Progenitor cell of endocrine pancreas (in vitro differentiated cells): ENCODE measurements at places on chromosomes 12 and 14. TPM values are rescaled to one million over a fixed set of nuclear protein-coding genes. Genes with fewer than 3 reads are reported as not detected.
A peak's percentile ranks its signal among the peaks of the same experiment; 100 is the strongest.

Gene SPIC
- not detected in 2 replicates for total RNA-seq

Gene GNG2
- 8.8 and 9.3 TPM in 2 replicates for total RNA-seq

Gene TEAD4
- 19.7 and 24.5 TPM in 2 replicates for total RNA-seq

Gene HVCN1
- 4.2 and 5.0 TPM in 2 replicates for total RNA-seq

Gene VRTN
- 1.2 and 1.5 TPM in 2 replicates for total RNA-seq

Gene LRRC10
- not detected in 2 replicates for total RNA-seq

Gene ARID4A
- 31.5 and 35.1 TPM in 2 replicates for total RNA-seq

Gene TMCC3
- total RNA-seq: 15.9 and 18.7 TPM in 2 replicates

Gene BEGAIN
- 0.58 and 0.65 TPM in 2 replicates for total RNA-seq

Gene ADCY6
- total RNA-seq: 120 and 128 TPM in 2 replicates

Gene SPRING1
- 63.2 and 64.4 TPM in 2 replicates for total RNA-seq

DNA sequence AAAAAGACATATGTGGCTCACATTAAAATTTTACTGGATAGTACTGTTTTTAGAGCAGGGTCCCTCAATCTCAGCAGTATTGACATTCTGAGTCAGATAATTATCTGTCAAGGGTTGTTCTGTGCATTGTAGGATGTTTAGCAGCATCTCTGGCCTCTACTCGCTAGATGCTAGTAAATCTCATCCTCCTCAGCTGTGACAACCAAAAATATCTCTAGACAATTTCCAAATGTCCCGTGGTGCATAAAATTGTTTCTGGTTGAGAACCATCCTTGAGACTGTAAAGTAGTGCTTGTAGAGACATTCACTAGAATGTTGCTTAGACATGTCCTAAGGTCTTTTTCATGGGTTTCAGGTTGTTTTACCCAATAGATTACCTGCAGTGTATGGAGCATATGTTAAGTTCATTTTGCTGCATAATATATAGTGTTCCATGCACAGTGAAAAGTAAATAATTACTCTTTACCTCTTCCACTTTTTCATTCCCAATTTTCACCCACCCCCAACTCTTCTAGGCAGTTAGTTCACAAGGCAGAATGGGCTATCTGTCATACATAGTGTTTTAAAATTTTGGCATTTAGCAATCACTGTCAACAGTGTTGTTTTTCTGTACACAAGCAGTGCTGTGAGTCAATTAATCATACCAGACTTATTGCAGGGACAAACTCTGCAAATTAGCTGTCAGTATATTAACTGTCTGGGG, 200.2 kb upstream of the SLC38A2 start:
- no peak for DNase-seq
- H3K27ac ChIP-seq: no peak overlapping the region
- peaks cover 5% of the 10 kb centered on the region for H3K4me1 ChIP-seq
- no peak overlapping the region for H3K4me3 ChIP-seq

GRCh38 chr12:54431911-54432814, 13.1 kb upstream of the ITGA5 start:
- peaks cover 24% of the 10 kb centered on the region for H3K27me3 ChIP-seq
- H3K4me3 ChIP-seq: no peak overlapping the region
- H3K4me1 ChIP-seq: peaks cover 21% of the 10 kb centered on the region
- H3K36me3 ChIP-seq: no peaks in the 10 kb centered on the region
- DNase-seq: no peak

DNA sequence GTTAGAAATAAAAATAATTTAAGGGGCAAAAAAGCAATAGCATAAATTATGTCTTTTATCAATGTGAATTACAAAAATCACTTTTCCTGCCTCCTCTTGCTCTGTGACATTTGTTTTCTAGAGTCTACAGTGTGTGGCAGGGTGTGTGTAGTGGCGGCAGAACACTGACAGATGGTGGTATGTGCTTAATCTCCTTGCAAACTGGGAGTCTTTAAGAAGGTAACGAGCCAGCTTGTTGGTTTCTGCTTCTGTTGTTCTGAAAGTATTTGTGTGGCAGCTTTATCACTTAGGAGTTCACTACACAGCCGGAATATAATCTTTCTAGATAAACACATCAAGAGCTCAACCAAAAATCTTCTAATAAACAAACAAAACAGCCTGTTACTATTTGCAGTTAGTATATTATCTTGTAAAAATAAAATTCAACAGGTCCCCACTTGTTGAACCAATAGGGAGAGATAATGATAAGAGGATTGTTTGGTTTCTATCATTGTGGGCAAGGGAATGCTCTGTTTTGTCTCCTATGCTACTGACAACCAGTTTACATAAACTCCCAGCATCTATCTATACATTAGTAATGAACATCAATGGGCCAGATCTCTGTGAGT, 13.0 kb downstream of the CDKL1 start:
- H3K27ac ChIP-seq: peak overlapping the region; percentile 35
- H3K4me3 ChIP-seq: no peak overlapping the region
- DNase-seq: no peak

- H3K4me3 ChIP-seq: no peak overlapping the region
- H3K27me3 ChIP-seq: no peaks in the 10 kb centered on the region
- no peaks in the 10 kb centered on the region for H3K4me1 ChIP-seq
- no peaks in the 10 kb centered on the region for H3K36me3 ChIP-seq
- no peak for DNase-seq
Measured at GRCh38 chr12:87491089-87491488, 538.1 kb downstream of the C12orf50 start.

- H3K27ac ChIP-seq: no peak overlapping the region
- H3K4me3 ChIP-seq: no peak overlapping the region
- no peaks in the 10 kb centered on the region for H3K4me1 ChIP-seq
- H3K27me3 ChIP-seq: no peaks in the 10 kb centered on the region
Measured at GRCh38 chr14:59600211-59600945, 23.8 kb upstream of the CCDC175 start.

DNA sequence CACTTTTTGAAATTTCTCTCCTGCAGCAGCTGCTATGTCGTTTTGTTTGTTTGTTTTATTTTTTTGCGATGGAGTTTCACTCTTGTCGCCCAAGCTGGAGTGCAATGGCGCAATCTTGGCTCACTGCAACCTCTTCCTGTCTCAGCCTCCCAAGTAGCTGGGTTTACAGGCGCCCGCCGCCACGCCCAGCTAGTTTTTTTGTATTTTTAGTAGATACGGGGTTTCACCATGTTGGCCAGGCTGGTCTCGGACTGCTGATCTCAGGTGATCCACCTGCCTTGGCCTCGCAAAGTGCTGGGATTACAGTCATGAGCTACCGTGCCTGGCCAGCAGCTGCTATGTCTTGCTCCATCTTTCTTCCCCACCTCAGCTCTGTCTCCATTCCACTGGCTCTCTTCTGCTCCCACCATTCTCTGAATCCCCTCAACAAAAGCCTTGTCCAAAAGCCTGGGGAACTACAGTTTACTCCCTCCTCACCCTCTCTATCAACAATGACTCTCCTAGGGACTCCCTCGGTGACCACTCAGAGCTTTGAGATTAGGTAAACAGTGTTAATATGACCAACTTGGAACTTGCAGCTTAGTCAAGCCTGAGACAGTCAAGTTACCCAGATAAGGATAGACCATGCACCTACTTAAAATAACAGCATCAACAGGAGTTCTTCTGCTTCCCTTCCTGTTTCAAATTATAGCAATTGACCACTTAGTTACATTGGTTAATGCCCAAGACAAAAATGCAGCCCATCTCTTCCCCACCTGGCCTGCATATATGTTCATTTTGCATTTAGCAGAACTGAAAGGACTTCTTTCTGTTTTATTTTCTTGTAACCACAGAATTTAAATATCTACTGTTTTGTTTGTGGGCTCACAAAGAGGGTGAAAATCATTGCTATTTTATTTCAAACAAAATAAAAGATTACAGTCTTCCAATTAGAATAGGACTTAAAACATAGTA, 189.0 kb upstream of the AMIGO2 start:
- H3K36me3 ChIP-seq: peaks cover 2% of the 10 kb centered on the region
- no peak for DNase-seq

GRCh38 chr12:20578142-20578541, 117.0 kb upstream of the SLCO1C1 start:
- H3K4me1 ChIP-seq: peaks cover 4% of the 10 kb centered on the region
- peak overlapping the region; percentile 4 for H3K27ac ChIP-seq
- H3K27me3 ChIP-seq: no peaks in the 10 kb centered on the region
- DNase-seq: no peak
- H3K36me3 ChIP-seq: peaks cover 9% of the 10 kb centered on the region

- no peak overlapping the region for H3K27ac ChIP-seq
- no peaks in the 10 kb centered on the region for H3K4me1 ChIP-seq
- DNase-seq: no peak
- H3K4me3 ChIP-seq: no peak overlapping the region
Measured at GRCh38 chr14:98296895-98297294, 975.1 kb downstream of the BCL11B start.

DNA sequence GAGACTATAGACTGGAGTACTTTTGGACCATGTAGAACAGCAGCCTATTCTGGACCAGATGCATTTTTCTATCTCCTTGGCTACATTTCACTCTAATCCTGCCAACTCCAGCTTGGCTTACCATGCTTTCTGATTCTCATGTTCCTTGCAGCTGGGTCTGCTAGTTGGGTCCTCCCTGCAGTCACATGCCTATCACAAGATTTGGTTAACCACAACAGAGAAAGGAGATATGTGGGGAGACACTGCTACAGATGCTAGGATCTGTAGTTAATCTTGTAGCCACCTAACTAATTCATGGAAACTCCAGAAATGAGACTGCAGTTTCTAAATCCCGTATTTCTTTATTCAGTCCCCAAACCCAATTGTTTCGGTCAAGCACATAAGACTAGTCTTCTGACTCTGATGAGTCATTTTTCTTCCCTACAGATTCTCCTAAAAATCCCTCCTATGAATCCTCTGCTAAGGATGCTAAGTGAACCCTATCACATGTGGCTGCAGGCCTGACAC, 410.6 kb downstream of the DAD1 start:
- peaks cover 19% of the 10 kb centered on the region for H3K4me1 ChIP-seq
- H3K36me3 ChIP-seq: no peaks in the 10 kb centered on the region
- no peaks in the 10 kb centered on the region for H3K27me3 ChIP-seq
- DNase-seq: no peak

- peak overlapping the region; percentile 62 for H3K27ac ChIP-seq
- no peak for DNase-seq
- H3K4me3 ChIP-seq: no peak overlapping the region
- H3K27me3 ChIP-seq: no peaks in the 10 kb centered on the region
- H3K36me3 ChIP-seq: peaks cover 20% of the 10 kb centered on the region
- no peaks in the 10 kb centered on the region for H3K4me1 ChIP-seq
Measured at GRCh38 chr12:71648537-71648936, 15.1 kb downstream of the ZFC3H1 start.

- no peak for DNase-seq
- H3K4me1 ChIP-seq: no peaks in the 10 kb centered on the region
- H3K36me3 ChIP-seq: no peaks in the 10 kb centered on the region
- no peak overlapping the region for H3K4me3 ChIP-seq
- no peak overlapping the region for H3K27ac ChIP-seq
Measured at GRCh38 chr14:38559711-38560110, 303.8 kb upstream of the CLEC14A start.

GRCh38 chr12:96495841-96496545, 6.6 kb downstream of the CFAP54 start:
- no peaks in the 10 kb centered on the region for H3K36me3 ChIP-seq
- no peak overlapping the region for H3K27ac ChIP-seq
- H3K27me3 ChIP-seq: no peaks in the 10 kb centered on the region
- H3K4me1 ChIP-seq: no peaks in the 10 kb centered on the region
- H3K4me3 ChIP-seq: no peak overlapping the region

GRCh38 chr14:92310776-92311375, 12.1 kb upstream of the SLC24A4 start:
- H3K27ac ChIP-seq: no peak overlapping the region
- DNase-seq: no peak
- no peak overlapping the region for H3K4me3 ChIP-seq
- H3K4me1 ChIP-seq: no peaks in the 10 kb centered on the region

GRCh38 chr12:13536219-13536910, 339.8 kb downstream of the EMP1 start:
- H3K36me3 ChIP-seq: no peaks in the 10 kb centered on the region
- H3K4me3 ChIP-seq: no peak overlapping the region
- H3K27ac ChIP-seq: no peak overlapping the region
- no peak for DNase-seq

DNA sequence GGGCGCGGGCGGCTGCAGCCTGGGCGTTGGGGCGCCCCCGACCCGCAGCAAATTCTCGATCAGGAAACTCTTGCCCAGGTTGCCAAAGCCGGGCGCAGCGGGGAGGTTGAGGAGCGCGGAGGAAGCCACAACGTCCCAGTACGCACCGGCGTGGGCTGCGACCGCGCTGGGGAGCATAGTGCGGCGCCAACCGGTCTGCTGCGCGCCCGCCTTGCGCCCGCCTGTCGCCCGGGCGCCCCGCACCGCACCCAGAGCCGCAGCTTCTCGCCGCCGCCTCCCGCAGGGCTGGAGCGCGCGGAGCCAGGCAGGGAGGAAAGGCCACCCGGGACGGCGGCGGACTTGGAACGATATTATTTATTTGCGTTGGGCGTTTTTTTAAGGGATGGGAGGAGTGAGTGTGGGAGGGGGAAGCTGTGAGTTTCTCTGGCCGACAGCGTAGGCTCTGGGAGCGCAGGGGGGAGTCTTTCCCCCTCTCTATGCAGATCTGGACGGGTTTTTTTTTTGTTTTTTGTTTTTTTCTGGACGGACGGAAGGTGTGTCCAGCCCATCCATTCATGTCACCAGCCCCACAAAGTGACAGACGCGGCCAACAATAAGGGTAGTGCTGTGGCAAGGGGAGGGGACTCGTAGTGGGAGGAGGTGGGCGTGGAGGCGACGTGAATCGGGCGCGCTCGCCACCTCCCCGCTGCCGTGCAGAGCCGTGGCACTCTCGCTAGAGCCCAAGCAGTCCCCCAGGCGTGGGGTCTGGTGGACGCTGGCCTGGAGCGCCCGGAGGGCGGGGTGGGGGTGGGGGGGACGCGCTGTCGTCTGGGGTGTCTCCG, at the start of gene DBX2:
Gene DBX2 (minus strand): TSS at position 349 of the 821 bp plus-strand sequence. CDS start 172 bp downstream, at position 177.
- no peak for DNase-seq
- no peak within 1 kb of the TSS for H3K27ac ChIP-seq
- peak within 1 kb of the TSS; percentile 79 for H3K4me3 ChIP-seq

- no peak for DNase-seq
- H3K27ac ChIP-seq: no peak overlapping the region
- no peak overlapping the region for H3K4me3 ChIP-seq
- peaks cover 6% of the 10 kb centered on the region for H3K4me1 ChIP-seq
Measured at GRCh38 chr14:85762526-85762925, 232.6 kb downstream of the FLRT2 start.

DNA sequence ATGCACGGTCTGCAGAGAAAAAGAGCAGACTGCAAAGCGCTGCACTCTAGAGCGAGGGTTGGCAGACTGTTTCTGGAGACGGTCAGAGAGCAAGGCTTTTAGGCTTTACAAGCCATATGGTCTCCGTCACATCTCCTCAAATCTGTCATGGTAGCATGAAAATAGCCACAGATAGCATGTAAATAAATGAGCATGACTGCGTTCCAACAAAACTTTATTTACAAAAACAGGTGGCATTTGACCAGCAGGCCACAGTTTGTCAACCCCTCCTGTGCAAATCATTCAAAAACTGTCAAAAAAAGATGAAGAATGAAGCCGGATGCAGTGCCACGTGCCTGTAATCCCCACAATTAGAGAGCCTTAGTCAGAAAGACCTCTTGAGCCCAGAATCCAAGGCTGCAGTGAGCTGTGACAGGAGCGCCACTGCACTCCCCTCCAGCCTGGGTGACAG, 18.9 kb downstream of the SYNE3 start:
- no peaks in the 10 kb centered on the region for H3K36me3 ChIP-seq
- H3K27ac ChIP-seq: no peak overlapping the region
- no peak overlapping the region for H3K4me3 ChIP-seq
- peaks cover 13% of the 10 kb centered on the region for H3K4me1 ChIP-seq
- no peak for DNase-seq
- peaks cover 25% of the 10 kb centered on the region for H3K27me3 ChIP-seq
